ENCODE measurements at places on chromosomes 4 and X.

- DNase-seq: no peak
Measured at GRCh38 chr4:182513587-182514291, 270.5 kb downstream of the TENM3 start.

DNA sequence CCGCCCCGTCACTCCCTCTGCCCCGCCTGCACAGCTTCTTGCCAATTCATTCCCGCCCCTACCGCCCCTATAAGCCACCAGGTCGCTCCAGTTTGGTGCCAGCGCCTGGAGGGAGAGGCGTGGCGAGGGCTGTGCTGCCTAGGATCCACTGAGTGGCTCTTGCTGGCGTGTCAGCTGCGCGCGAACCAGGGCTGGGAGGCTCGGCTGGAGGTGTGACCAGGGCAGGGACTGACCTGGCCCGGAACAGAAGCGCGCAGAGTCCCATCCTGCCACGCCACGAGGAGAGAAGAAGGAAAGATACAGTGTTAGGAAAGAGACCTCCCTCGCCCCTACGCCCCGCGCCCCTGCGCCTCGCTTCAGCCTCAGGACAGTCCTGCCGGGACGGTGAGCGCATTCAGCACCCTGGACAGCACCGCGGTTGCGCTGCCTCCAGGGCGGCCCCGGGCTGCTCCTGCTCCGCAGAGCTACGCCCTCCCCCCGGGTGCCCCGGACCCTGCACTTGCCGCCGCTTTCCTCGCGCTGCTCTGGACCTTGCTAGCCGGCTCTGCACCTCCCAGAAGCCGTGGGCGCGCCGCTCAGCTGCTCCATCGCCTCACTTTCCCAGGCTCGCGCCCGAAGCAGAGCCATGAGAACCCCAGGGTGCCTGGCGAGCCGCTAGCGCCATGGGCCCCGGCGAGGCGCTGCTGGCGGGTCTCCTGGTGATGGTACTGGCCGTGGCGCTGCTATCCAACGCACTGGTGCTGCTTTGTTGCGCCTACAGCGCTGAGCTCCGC is at the start of gene GPR78:
Gene GPR78, plus strand, starts transcription at position 72 of the 773 bp plus-strand sequence. Its CDS starts 591 bp downstream, at position 663.
- DNase-seq: peak; percentile 82

- no peak for DNase-seq
Measured at GRCh38 chr4:150250998-150251651, 172.9 kb downstream of the DCLK2 start.

GRCh38 chrX:130974323-130974722 is 71.3 kb upstream of the ENOX2 start:
- no peak for DNase-seq

- no peak for DNase-seq
Measured at GRCh38 chr4:169922632-169923276, 103.4 kb downstream of the MFAP3L start.

GRCh38 chr4:150072471-150072870 is 5.8 kb upstream of the DCLK2 start:
- DNase-seq: no peak

- DNase-seq: no peak
Measured at GRCh38 chr4:98950925-98951324, 22.0 kb upstream of the EIF4E start.

DNA sequence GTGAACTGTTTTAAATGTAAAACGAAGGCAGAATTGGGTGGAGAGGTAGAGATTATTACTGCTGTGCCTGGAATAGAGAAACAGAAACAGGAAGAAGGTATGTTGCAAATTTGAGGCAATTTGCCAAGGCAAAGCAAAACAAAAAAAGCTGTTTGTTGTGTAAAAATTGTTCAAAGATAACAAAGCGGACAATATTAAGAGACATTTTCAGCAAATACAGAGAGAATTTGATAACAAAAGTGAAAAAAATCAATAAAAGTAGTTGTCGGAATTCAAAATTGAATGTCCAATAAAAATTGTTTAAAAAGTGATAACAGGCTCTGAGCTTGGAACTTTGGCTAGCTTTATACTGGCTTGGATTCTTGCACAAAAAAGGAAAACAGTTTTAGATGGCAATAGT is 14.4 kb upstream of the SMS start:
- no peak for DNase-seq

DNA sequence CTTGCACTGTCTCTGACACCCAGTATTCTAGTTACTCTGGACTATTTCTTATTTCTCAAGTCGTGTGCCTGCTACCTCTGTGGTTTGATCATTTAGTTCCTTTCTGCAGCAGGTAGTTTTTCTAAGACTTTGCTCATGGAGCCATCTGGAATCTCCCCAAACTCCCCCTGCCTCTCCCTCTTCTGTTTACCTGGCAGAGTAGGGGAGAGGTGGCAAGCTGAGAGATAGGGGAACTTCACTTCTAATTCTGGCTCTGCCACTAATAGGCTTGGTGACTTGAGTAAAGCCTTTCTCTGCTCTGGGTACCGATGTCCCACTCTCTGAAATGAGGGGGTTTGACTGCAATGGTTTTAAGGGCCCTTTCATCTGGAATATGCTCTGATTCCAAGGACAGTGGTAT is 141.3 kb downstream of the CPEB2 start:
- no peak for DNase-seq

DNA sequence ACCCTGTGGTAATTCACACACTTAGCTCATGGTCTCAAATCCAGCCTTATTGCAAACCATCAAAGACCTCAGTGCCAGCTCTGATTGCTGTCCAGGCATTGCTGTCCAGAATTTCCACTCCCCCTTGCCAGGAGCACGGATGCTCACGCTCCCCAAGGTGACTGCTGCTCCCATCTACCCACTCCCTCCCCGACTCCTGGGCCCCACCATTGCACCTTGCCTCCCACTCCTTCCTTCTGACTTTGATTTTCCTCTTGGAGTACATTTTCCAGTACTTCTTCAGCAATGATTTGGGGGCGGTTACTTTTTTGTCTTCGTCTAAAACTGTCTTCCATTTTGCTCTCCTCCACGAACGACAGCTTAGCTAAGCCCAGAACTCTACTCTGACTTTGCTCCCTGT is 11.5 kb downstream of the ZFYVE28 start:
- no peak for DNase-seq
